ENCODE measurements at places on chromosomes 3 and 15.

DNA sequence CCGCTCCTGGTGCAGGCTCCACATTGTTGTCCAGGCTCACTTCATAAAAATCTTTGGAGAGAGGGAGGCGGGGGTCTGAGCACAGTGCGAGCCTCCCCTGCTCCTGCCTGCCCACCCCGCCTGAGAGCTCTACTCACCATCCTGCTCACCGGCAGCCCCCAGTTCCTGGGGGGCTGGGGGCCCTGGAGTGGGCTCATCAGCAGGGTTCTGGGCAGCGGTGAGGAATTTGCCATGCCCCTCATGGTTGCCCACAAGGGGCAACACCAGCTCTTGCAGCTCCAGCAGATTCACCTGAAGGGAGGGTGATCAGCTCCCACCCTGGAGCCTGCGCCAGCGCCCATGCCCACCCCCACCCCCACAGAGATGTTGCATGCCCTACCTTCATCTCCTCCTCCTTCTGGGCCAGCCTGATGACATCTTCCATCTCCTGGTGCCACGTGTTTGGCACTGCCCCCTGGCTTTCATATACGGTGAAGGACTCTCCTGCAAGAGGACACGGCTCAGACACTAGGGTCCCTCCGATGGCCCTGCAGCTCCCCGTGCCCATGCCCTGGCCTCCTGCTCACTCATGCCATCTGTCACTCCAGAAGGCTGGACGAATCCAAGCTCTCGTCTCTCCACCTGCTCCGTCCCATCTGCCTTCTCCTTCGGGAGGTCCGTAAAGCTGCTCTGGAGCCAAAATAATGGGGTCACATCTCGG, 162.1 kb downstream of the TBC1D2B start:
- DNase-seq = no peak

- no peak for DNase-seq
Measured at GRCh38 chr3:9761919-9762318, 7.8 kb downstream of the CAMK1 start.

DNA sequence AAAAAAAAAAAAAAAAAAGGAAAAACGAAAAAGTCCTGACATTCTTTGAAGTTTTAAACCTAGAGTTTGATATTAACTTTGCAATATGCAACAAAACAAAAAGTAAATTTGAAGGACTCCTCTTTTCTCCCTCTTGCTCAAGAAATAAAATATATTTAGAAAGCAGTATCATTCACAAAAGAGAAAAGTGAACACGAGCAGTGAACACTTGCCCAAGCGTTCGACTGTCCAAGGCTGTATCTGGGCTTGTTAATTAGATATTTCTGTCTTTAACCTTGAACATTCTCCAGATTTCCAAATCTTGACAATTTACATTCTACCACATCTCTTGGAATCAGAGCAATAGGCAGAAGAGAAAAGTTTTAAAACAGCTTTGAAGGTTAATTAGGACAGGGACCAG, 357.7 kb downstream of the TIGIT start:
- DNase-seq = no peak

GRCh38 chr3:178915365-178915764, 156.2 kb downstream of the ZMAT3 start:
- no peak for DNase-seq

DNA sequence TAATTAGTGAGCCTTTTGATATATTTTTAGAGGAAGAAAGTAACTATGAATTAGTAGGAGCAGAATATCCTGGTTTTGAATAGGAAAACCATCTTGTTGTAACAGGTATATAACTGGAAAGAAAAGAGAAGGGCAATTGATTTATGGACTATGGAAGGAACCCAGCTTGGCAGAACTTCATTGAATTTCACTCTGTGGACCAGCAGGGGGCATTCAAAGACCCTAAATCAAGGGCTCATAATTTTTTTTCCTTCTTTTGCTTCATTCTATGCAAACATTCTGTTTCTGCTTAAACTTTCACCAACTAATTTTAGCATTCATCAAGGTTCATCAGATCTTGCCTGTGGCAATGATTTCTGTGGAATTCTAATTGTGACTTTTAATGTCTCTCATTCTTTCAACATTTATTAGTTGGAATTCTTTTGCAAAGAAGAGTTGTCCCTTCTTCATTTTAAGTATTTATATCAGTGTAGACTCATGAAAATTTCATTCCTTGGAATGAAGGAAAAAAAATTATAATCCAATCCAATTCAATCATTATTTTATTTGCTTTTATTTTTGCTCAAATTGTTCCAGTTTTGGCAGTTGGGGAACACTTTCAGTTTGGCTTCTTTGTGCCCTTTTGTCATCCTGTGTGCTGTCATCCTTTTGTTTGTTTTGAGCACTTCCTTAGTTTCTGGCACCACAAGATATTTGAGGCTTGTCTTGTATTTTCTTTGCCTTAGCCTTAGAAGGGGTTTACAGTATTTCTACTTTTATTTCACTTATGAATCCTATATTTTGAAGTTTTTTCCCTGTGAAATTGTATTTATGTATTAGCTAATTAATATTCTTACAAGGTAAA, 30.4 kb downstream of the NXPE3 start:
- no peak for DNase-seq

- no peak for DNase-seq
Measured at GRCh38 chr3:150497956-150498355, 48.3 kb downstream of the SERP1 start.

GRCh38 chr3:135161425-135161824, 366.4 kb downstream of the EPHB1 start:
- no peak for DNase-seq

GRCh38 chr15:100332721-100333120, 9.1 kb downstream of the ADAMTS17 start:
- DNase-seq = no peak

DNA sequence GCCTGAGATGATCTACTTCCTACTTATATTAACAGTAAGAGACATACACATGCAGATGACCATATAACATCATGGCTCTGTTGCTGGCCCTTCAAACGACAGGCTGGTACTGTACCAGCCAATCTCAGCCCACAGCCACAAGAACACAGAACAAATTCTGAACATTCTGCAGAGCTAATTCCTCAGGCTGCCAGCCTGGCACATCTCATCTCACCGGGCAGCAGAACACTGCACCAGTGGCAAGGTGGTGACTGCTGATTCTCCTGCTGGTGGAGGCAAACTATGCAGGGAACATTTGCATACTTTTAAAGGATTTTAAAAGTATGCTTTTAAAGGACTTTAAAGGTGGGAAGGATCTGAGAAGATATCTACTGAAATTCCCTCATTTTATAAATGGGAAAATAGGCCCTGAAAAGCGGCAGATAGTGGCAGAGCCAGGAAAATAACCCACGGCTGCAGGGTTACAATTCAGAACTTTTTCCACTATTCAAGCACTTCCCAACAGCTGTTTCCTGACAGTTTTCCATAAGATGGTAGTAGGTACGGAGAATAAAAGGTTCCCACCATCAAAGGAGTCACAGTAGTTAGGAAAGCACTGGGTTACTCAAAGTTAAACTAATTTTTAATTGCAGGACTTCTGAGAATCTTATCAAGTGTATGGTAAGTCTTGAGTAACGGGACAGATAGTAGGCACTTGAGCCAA, 37.3 kb downstream of the SUMF1 start:
- DNase-seq = no peak

GRCh38 chr3:59381282-59381681, 331.5 kb upstream of the CFAP20DC start:
- DNase-seq = no peak

DNA sequence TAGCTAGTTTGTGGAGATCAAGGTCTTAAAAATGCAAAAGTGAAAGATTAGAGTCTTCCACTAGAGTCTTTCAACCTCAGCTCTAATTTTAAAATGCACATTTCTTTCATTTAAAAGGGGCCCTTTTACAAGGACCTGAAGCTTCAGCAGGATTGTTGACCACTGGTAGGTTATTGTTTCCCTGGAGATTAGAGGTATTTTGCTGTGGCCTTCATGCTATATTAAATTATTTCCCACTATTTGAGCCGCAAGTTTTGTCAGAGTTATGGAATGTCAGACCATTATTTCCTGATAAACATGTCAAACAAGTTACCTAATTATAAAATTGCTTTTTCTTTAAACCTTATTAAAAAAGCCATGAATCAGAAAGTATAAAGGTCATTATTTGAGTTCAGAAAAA, 103.1 kb upstream of the CCNL1 start:
- no peak for DNase-seq

- no peak for DNase-seq
Measured at GRCh38 chr15:83067638-83067962, 548 bp upstream of the BTBD1 start.

DNA sequence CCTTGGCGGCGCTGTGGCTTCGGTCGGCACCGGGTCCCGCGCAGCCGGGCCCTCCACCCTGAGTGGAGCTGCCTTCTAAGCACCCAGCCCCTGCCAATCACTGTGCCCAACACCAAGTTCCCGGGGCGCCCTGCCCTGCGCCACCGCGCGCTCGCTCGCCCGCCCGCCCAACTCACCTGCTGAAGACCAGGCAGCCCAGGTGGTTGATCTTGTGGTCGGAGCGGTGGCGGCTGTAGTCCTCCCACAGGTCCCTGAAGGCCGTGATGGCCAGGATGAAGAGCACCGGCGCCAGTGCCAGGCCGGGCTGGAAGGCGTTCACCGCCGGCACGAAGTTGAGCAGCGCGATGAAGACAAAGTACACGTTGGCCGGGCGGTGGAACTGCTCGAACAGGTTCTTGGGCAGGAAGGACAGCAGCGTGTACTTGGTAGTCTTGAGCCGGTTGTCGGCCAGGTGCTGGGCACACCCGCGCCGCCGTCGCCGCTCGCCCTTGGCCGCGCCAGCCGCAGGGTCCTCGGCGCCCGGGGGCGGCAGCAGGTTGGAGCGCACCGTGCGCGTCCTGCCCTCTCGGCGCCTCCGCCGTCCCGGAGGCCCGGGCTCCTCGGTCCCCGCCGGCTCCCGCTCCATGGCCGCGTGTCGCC, 536 bp downstream of the ATP10A start:
- no peak for DNase-seq

DNA sequence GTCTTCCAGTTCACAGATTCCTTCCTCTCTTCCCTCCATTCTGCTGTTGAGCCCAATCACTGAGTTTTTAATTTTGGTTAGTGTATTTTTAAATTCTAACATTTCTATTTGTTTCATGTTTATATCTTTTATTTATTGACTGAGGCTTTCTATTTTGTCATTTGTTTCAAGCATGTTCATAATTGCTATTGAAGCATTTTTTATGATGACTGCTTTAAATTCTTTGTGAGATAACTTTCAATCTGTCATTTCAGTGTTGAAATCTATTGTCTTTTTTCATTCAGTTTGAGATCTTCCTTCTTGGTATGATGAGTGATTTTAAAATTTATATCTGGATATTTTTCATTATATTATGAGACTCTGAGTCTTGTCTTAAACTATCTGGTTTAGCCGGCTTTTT, 192.3 kb downstream of the RPLP1 start:
- DNase-seq = no peak

DNA sequence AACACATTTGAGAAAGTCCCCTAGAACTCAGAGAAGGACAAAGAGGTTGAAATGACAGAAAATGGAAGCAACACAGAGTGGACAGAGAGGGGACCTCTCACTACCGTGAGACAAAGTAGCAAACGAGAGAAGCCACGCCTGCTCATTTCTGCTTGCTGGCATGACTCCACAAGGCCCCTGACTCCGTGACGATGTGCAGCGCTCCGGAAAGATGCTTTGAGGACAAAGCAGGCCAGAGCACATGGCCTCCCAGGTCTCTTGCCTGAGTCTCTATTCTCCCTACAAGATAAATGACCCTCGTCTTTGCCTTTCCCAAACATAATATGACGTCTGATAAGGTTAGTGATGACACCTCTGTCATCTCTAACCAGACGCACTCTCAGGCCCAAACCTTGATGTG, 63.8 kb upstream of the CTSH start:
- DNase-seq = no peak
